ENCODE measurements at places on chromosomes 12 and 14. TPM values are rescaled to one million over a fixed set of nuclear protein-coding genes. Genes with fewer than 3 reads are reported as not detected.

DNA sequence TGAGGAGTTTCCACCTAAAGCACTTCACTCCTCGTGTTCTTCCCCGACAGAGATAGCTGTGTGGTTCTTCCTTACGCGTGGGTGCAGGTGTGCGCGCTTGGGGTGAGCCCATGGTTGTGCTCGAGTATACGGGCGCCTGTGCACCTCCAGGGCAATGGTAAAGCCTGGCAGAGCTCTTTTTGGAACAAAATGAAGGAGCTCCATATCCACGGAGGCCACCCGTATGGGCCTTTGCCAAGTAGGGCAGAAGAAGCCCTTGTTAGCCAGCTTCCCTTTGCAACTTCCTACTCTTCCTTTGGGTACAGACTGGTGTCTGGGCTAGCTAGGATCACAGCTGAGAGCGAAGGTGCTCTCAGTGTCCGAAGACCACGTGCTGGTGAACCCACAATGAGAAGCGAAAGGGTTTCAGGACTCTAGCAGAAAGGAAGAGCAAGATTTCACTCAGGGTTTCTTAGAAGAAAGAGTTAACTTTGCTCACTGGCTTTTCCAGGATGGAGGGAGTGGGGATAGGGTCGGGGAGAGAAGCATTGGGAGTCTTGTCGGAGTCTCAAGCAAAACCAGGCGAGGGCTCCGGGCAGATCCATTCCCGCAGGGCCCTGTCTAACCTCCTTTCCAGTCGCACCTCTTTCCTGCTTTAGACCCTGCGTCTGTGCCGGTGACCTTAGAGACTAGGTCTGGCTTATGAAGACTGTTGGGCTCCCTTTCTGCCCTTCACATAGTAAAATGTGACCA, 960 bp upstream of the LRFN5 start:
- peak overlapping the region; percentile 84 for H3K4me3 ChIP-seq
- no peak for DNase-seq
- H3K27ac ChIP-seq: peak overlapping the region; percentile 95
- H3K4me1 ChIP-seq: peaks cover 5% of the 10 kb centered on the region
- H3K27me3 ChIP-seq: no peaks in the 10 kb centered on the region

- H3K27ac ChIP-seq: peak overlapping the region; percentile 68
- no peak overlapping the region for H3K4me3 ChIP-seq
- H3K36me3 ChIP-seq: no peaks in the 10 kb centered on the region
- DNase-seq: peak; percentile 67
- peaks cover 15% of the 10 kb centered on the region for H3K4me1 ChIP-seq
These were observed 77.8 kb downstream of the VCPKMT start for GRCh38 chr14:50038398-50039119.

DNA sequence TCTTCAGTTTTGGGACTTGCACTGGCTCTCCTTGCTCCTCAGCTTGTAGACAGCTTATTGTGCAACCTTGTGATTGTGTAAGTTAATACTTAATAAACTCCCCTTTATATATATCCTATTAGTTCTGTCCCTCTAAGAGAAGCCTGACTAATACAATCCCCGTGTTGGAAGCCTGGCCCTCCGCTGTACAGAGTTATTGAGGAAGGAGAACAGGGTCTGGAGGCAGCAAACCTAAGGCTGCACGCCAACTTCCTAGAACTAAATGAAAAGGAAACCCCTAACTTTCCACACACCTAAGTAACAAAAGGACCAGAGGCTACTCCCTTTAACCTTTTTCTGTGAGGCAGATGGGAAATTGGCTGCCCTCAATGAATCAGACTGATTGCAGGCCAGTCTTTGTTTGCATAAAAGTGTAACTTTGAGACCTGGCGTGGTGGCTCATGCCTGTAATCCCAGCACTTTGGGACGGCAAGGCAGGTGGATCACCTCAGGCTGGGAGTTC, 42.6 kb upstream of the LIMA1 start:
- H3K36me3 ChIP-seq: no peaks in the 10 kb centered on the region
- H3K27ac ChIP-seq: no peak overlapping the region
- no peak for DNase-seq
- H3K4me3 ChIP-seq: no peak overlapping the region

GRCh38 chr14:85911044-85911443, 381.1 kb downstream of the FLRT2 start:
- no peak overlapping the region for H3K27ac ChIP-seq
- no peaks in the 10 kb centered on the region for H3K4me1 ChIP-seq
- H3K27me3 ChIP-seq: no peaks in the 10 kb centered on the region
- H3K4me3 ChIP-seq: no peak overlapping the region
- no peaks in the 10 kb centered on the region for H3K36me3 ChIP-seq

DNA sequence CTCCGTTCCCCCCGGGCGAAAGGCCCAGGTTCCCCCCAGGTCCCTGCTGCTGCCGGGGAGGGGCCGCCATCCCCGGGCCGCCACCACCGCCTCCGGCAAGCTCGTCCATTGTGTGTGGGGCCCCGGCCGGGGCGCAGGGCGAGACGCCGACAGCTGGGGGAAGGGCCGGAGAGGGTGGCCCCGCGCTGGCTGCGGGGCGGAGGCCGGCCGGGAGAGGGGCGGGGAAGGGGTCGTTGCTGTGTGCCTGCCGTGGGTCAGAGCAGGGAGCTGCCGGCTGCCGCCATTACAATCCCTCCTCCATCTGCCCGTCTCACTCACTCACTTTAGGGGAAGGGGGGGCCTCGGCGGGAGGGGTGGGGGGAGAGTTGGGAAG, at the start of gene STRN3:
Gene STRN3, minus strand, starts transcription at position 303 of the 373 bp plus-strand sequence. Its CDS starts 194 bp downstream, at position 109.
- H3K4me1 ChIP-seq: peaks cover 7% of the 10 kb centered on the region
- peaks cover 6% of the 10 kb centered on the region for H3K36me3 ChIP-seq
- DNase-seq: no peak

DNA sequence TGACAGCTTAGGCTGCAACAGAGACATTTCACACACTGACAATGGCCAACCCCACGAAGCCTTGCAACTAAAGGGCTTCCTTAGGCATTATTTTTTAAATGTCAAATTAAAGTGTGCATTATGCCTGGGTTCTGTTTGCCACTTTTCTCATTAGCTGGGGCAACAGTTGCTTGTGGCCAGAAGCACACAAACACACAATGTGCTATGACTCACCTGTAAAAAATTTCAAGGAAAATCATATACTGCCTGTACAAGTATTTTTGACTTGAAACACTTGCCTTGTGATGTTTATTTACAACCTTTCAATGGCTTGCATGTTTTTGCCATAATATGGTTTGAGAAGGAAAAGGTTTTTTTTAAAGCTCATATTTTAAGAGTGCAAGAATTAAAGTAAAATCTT, 1.9 kb downstream of the NTN4 start:
- H3K27me3 ChIP-seq: peaks cover 28% of the 10 kb centered on the region
- no peaks in the 10 kb centered on the region for H3K36me3 ChIP-seq
- H3K4me1 ChIP-seq: peaks cover 2% of the 10 kb centered on the region
- peak overlapping the region; percentile 13 for H3K27ac ChIP-seq
- no peak for DNase-seq

GRCh38 chr14:46964378-46964777, 312.8 kb upstream of the RPL10L start:
- no peaks in the 10 kb centered on the region for H3K36me3 ChIP-seq
- H3K27ac ChIP-seq: no peak overlapping the region
- no peak for DNase-seq
- H3K4me1 ChIP-seq: no peaks in the 10 kb centered on the region
- H3K4me3 ChIP-seq: no peak overlapping the region

The NEUROD4 gene
- total RNA-seq: not detected

- no peak for DNase-seq
- no peak overlapping the region for H3K4me3 ChIP-seq
- no peaks in the 10 kb centered on the region for H3K27me3 ChIP-seq
- H3K4me1 ChIP-seq: peaks cover 2% of the 10 kb centered on the region
These were observed 48.6 kb upstream of the TBX3 start for GRCh38 chr12:114732426-114733030.

The TMTC1 gene
- total RNA-seq: 0.28 TPM

The EXOC3L4 gene
- 2.6 TPM for total RNA-seq

The TAS2R20 gene
- 0.95 TPM for total RNA-seq

DNA sequence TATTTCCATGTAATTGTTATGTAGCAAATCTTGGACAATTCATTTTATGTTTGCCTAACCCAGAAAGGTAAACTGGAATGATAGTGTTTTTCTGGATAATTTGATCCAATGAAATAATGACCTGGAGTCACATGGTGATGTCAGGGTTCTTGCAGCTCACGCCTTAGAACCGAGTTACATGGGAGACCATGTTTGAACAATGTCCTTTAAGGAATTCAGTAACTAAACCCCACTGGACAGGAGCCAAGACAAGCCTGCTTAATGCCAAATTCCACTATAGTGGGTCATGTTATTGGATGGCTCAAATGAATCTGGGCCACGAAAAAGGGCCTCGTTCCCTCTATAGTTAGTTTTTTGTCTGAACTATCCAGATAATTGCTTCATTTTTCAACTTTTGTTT, 255.8 kb upstream of the HMGA2 start:
- no peak overlapping the region for H3K27ac ChIP-seq
- no peak overlapping the region for H3K4me3 ChIP-seq
- no peaks in the 10 kb centered on the region for H3K27me3 ChIP-seq

GRCh38 chr14:81004575-81004974, 49.2 kb downstream of the TSHR start:
- no peaks in the 10 kb centered on the region for H3K27me3 ChIP-seq
- H3K36me3 ChIP-seq: no peaks in the 10 kb centered on the region
- H3K27ac ChIP-seq: no peak overlapping the region
- no peaks in the 10 kb centered on the region for H3K4me1 ChIP-seq
- no peak for DNase-seq
- no peak overlapping the region for H3K4me3 ChIP-seq

The KRT1 gene
- not detected for total RNA-seq

DNA sequence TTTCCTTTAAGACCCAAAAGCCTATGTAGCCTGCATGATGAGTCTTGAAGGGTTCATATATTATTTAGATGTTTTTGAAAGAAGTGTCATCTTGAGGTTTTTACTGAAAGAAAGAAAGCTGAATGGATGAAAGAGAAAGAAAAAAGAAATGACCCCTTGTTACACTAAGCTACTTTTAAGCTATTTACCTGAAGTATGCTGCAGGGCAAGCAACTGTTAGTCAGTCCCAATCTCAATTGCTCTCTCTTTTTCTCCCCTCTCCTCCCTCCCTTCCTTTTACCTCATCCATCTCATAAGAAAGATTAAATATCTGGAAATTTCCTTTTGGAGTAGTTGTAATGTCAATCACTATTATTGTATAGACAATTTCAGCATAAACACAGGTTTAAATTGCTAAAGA, 512.4 kb downstream of the TMTC2 start:
- no peaks in the 10 kb centered on the region for H3K36me3 ChIP-seq
- no peaks in the 10 kb centered on the region for H3K4me1 ChIP-seq
- H3K4me3 ChIP-seq: no peak overlapping the region
- H3K27ac ChIP-seq: no peak overlapping the region

The ZBTB42 gene
- 16.5 TPM for total RNA-seq

GRCh38 chr14:69685218-69685616, 73.8 kb downstream of the SUSD6 start:
- peak; percentile 56 for DNase-seq
- H3K4me1 ChIP-seq: peaks cover 7% of the 10 kb centered on the region
- no peaks in the 10 kb centered on the region for H3K27me3 ChIP-seq

The SLCO1C1 gene
- total RNA-seq: not detected

The SMARCD1 gene
- total RNA-seq: 84.9 TPM

DNA sequence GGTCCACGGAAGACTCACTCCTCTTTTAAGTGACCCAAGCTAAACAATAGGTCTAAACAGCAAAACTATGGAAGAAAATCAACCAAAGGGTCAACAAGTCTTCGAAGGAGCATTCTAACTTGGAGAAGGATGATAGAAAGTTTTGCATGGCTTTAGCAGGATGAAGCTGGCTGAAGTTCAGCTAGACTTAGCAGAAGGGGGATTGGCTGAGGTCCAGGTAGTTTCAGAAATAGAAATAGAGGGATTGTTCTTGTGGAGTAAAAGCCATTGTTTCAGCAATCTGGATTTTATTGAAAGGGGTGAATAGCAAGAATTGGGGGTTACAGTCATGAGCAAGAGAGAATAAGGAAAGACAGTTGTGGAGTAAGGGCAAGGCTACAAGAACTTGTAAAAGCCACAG, 84.7 kb upstream of the TSPAN8 start:
- H3K4me1 ChIP-seq: no peaks in the 10 kb centered on the region
- H3K36me3 ChIP-seq: no peaks in the 10 kb centered on the region
- no peak overlapping the region for H3K4me3 ChIP-seq
- no peak overlapping the region for H3K27ac ChIP-seq
- DNase-seq: no peak

DNA sequence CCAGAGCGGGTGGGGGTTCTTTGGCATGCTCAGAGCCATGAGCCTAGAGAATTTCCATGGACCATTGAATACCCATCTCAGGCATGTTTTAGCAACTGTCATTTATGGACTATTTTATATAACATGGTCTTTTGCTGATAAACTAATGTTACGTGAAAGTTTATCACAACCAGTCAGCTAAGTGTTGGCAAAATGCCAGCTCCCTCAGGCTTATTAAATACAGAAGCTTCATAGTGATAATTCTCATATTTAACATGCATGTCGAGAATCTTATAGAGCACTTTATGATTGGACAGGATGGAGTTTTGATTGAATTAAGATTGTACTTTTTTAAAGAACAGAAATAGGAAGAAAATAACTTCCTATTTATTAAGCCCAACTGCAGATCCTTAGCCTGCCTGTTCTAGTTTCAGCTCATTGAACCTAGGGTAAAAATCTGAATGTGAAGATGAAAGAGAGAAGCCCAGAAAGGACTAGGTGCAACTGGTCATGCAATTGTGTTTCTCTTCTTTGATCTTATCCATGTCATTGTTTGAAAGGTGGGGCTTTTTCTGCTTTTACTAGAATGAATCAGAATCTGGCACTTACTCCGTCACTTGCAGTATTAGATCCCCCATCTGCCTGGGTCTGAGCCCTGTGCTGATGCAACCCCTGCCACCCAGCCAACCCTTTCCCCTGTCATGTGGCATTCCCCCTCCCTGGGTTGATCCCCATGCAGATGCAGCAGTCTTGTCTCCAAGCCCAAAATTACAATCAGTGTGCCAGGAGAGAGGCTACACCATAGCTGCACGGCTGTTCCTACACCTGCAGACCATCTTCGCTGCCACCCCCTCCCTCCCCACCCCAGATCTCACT, 134.6 kb upstream of the EVL start:
- no peak for DNase-seq
- no peaks in the 10 kb centered on the region for H3K27me3 ChIP-seq
- no peak overlapping the region for H3K27ac ChIP-seq
- no peaks in the 10 kb centered on the region for H3K36me3 ChIP-seq

The CACNA1C gene
- total RNA-seq: 0.03 TPM

DNA sequence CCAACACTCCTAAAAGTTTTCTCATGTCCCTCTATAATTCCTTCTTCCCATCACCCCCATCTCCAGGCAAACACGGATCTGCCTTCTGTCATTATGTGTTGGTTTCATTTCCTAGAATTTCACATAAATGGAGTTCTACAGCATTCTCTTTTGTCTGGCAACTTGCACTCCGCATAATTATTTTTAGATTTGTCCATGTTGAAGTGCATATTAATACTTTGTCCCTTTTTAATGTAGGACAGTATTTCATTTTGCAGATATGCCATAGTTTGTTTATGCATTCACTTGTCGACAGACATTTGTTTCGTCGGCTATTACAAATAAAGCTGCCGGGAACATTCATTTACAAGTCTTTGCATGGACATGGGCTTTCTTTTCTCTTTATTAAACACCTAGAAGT, 150.0 kb downstream of the CRADD start:
- H3K4me3 ChIP-seq: no peak overlapping the region
- H3K4me1 ChIP-seq: no peaks in the 10 kb centered on the region
- no peaks in the 10 kb centered on the region for H3K27me3 ChIP-seq

All from Panc1 (cell line).